ENCODE measurements at places on chromosomes 3 and 15.

DNA sequence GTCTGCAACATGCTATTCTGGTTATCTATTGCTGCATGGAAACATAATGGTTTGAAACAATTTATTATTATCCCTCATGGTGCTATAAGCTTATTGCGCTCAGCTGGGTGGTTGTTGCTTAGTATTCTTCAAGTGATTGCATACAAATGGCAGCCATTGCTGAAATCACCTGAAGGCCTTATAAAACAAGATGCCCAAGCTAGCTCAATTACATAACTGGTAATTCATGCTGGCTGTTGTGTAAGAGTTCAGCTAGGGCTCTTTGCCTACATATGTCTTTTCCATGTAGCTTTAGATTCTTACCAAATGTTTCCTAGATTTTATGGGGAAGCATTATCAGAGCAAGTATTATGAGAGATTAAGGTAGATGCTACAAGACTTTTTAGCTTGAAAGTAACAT lies 644.0 kb upstream of the CBLB start:
- DNase-seq = no peak

DNA sequence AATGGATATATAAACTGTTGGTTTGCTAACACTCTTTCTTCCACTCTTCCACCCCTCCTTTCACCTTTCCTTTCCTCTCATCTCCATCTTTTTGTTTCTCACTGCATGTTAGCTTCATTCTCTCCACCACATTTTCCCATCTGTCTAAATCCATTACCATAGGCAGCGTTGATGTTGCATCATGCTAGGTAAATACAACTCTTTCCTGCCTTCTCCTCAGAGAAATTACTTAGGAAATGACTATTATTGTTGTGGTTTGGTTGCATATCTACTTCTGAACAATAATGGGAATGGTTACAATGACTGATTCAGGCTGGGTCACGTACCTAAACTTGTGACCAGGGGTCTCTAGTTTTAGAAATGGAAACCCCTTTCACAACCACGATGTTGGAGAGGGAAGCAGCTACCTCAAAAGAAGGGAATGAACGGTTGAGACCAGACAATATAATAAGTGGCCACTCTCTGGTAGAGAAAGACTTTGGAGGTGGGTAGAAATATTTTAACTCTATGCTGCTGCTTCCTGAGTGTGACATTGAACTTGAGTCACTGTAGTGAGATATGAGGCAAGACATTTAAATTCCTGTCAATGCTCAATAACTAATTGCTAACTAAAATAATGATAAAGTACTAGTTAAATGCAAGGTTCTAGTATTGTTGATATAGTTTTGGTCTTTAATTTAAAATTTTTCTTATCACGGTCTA lies 314.1 kb upstream of the TGFBR2 start:
- no peak for DNase-seq

DNA sequence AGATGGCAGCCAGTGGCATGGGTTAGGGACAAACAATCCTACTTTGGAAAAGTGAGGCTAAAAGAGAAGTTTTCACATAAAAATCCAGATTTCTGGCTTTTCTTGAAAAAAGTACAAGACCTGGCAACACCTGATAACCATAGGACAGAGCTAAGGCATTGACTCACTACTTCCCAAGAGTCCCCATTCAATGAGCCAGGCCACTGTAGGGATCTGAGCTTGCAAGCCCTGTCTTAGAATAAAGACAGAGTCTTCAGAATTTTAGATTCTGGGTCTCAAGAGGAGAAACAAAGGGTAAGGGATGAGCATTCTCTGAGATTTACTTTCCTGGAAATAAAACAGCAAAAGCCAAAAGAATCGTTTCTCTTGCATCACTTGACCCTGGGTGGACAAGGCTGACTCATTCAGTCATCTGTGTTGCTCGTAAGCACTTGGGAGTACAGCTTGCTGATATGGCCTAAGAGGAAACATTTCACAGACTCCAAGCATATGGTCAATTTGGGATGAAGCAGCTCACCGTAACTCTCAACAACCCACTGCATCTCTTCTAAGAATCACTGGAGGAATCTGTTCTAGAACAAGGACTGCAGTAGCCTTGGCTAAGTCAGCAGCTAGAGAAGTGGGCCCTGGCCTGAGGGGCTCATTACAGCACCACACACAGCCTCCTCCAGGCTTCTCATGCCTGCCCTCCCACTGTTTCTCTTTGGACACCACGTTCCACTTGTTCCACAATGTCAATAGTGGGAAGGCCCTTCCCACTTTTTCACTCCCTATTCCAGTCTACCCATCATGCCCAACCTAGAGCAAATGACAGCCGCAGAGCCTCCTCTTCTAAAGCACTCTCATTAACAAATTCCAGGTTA lies 86.2 kb downstream of the RFTN1 start:
- no peak for DNase-seq

- DNase-seq = no peak
Observed at GRCh38 chr3:118990823-118991560, 43.7 kb downstream of the IGSF11 start.

DNA sequence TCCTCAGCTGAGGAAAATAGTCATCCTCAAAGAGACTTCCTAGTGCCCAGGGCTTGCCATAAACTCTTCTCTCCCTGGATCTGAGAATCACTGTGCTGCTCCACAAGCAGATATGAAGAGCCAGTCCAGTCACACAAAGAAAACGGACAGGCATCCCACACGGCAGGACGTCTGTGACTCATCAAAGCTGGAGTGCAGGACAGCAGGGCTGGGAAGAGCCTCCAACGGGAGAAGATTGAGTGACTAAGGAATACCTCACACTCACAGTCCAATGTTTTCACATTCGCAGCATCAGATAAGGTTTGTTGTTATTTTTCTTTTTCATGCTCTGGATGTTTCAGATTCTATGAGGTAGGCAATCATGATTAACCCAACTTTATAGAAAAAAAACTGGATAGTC lies 57.8 kb downstream of the NEK10 start:
- no peak for DNase-seq

GRCh38 chr3:127718916-127719290 lies 46.2 kb downstream of the ABTB1 start:
- no peak for DNase-seq

DNA sequence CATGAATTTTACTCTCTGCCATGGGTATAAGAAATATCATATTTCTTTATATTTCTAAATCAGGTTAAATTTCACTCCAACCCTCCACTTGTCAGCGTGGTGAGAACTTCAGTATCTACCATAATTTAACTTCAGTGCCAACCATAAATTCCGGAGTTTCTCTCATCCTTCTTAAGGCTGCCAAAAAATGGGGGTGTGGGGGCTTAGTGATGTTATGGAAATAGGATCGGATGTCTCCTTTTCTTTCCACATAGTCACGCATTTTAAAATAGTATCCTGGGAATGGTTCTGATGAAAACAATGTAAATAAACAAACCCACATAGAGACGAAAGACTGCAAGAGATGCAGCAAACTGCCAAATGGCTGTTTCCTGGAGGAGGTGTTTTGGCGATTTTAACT lies 12.9 kb upstream of the FAM3D start:
- DNase-seq = no peak

- no peak for DNase-seq
Observed at GRCh38 chr3:113105093-113105449, 106.3 kb upstream of the BOC start.

DNA sequence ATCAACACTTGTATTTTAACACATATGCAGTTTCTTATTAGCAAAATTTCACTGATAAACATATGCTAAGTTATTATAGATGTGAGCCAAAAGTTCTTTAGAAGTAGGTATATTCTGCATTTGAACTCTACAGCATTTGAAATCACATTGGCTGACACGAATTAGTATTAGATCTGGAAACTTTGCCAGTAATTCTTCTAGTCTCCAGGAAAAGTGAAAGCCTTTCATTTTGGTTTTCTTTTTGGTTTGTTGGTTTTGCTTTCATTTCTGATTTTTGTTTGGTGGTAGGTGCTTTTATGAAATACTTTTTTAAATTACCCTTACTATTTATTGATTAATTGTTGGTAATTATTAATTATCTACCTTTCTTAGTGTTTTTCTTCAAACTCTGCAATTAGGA lies 72.9 kb downstream of the RBMS3 start:
- no peak for DNase-seq

- DNase-seq = no peak
Observed at GRCh38 chr3:117837391-117837790, 1127.8 kb downstream of the TUSC7 start.

DNA sequence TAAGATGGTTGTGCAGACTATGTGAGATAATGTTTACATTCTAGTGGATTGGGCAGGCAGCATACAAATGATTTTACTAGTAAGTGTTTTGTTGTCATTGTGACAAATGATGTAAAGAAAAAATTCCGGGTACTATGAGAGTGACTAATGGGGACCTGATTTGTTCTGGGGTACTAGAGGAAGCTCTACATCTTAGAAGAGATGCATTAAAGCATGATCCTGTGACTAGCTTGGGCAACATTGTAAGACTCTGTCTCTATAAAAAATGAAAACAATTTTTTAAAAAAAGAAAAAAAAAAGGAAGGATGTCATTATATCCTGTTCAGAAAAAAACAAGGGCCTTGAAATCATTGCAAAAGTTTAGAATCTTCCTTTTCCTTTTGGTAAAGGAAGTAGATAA lies 58.1 kb upstream of the MYRIP start:
- no peak for DNase-seq

DNA sequence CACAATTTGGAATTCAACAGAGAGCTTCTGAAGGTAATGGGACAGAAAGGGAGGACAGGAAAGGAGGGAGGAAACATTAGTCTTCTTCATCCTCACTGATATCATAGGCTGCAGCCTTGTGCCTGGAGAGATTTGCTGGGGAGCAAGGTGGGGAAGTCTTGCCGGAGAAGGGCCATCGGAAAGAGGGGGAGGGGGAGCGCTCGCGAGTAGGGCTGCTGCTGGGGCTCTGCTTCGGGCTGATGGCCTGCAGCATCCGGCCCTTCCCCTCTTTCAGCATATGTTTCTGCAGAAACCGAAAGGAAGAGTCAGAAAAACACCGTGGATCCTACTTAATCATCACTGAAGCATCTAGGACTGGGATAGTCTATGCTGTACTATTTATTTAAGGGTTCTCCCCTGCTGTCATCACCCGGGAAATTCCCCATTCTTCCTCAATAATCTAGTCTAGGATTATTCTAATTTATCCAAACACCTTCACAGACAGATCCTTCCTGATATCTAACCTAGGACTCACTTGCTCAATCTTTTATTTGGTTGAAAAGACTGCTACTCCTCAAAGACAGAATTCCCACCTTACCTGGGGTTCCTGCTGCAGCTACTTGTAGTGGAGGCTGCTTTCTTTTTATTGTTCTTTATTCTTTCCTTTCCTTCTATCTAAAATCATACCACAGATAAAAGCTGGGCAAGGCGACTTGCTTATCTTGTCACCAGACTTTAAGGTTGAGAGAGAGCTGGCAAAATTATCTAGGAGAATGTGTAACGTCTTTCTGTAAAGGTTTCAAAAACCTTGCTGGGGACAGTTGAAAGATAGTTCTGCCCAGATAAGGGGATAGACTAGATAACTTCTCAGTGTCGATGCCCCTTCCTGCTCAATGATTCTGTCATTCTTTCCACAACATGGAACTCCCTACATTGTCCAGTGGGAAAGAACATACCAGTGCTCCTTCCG lies 22.6 kb downstream of the SLC51A start:
- DNase-seq = no peak

- no peak for DNase-seq
Observed at GRCh38 chr3:111336511-111336910, 205.5 kb upstream of the CD96 start.

DNA sequence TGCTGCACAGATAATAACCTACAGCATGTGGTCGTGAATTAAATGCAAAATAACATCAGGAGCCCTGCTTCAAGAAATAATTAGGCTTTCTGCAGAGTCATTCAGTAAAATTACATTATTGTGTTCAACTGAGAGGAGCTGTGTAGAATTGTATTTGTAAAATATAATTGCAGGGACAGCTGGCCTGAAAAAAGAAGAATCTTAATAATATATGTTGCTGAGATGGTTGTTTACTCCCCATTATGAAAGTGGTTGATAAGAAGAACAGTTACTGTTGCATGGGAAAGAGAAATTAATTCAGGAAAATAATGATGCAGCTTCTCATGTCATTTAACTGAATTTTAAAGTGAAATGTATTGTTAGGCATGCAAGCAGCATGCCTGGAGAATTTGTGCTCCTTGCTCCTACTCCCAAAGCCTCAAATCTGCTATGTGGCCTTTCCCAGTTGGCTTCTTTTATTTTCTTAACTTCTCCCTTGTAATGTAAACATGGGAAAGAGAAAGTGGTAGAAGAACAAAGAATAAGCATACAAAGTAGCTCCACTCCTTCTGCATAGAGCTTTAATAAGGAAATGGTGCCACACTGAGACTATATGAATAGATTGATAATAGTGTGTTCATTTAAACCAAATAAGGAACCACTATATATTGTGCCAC lies 100.1 kb downstream of the VGLL3 start:
- no peak for DNase-seq

DNA sequence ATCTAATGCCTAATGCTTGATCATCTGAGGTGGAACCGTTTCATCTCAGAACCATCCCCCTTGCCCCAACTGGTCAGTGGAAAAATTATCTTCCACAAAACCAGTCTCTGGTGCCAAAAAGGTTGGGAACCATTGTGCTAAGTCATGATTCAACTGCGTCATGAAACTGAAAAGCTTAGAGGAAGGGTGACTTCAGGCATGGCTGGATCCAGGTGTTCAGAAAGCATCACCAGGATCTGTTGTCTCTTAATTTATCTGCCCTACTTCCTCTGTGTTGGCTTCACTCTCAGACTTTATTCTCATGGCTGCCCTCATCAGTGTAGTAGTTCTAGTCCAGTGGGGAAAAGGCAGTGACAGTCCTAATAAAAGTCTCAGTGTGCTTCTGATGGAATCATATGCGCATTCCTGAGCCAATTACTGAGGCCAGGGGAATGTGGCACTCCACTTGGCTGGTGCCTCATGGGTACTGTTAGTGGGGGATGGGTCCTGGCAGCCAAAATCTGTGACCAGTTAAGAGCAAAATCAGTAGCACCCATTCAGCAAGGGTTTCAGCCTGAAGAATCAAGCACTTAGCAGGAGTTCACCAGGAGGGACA lies 110.3 kb downstream of the WNT5A start:
- no peak for DNase-seq

- no peak for DNase-seq
Observed at GRCh38 chr3:168269001-168269400, 173.3 kb upstream of the GOLIM4 start.

DNA sequence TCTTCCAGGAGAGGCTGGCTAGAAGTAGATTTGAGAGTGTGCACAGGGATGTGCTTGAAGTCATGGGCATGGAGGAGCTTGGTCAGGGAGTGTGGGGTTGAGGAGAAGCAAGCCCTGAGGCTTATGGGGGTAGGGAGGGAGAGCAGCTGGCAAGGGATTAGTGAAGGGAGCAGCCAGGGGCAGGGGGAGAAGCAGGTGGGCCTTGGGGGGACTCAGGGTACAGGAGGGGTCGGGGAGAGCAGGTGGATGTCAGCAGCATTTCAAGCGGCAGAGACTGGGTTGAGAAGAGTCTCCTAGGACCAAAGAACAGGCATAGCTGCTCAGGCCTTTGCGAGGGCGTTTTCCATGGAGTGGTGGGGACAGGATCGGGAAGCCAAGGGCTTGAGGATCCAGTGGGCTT lies 3.4 kb upstream of the LMAN1L start:
- DNase-seq = no peak
